ENCODE measurements at places on chromosomes 13 and 19.
A peak's percentile ranks its signal among the peaks of the same experiment; 100 is the strongest.

DNA sequence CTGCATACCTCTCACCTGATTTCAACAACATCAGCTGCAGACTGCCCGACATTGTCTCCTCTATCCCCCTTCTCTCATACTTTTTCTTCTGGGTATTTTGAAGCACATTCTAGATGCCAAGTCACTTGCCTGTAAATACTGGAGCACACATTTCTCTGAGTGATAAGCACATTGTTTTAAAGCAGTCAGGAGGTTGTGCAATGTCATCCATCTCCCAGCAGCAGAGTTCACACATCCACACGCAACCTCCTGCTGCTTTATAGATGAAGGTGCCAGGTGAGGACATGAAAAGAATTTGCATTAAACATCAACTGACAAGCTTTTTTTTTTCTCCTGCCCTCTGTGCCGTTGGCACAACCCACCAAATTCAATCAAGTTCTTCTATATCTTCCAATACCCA, 5.5 kb downstream of the UPK1A start:
- no peak for DNase-seq

DNA sequence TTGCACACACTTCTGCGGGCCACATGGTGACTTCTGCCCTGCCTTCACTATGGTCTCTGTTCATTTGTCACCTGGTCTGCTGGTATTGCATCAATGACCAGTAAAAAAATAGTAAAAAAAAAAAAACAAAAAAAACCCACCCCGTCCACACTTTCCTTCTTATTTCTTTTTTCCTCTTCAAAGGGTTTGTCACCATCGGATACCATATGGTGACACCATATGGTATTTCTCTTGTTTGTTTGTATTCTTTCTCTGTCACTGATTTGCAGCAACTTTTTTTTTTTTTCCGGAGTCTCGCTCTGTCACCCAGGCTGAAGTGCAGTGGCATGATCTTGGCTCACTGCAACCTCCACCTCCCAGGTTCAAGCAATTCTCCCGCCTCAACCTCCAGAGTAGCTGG, 26.2 kb upstream of the OR7C2 start:
- DNase-seq = no peak

GRCh38 chr13:33236021-33236420, 49.5 kb downstream of the STARD13 start:
- DNase-seq = no peak

GRCh38 chr19:39941615-39942365, 7.4 kb upstream of the FCGBP start:
- DNase-seq = no peak

DNA sequence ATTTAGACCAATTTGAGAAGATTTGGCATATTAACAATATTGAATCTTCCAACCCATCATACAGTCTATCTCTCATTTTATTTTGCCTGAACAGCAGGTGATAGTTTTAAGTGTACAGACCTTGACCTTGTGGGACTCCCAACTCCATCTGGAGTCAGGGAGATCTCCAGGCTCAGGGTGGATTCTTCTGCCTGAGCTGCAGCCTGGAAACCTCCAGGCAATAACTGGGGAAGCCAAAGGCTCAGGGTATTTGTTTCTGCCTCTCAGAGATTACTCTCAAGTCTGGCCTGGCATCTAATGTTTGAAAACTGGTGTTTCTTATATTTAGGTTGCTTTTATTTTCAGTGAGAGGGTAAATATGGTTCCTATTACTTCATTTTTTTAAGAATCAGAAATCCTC, 102.1 kb upstream of the C1QTNF9B start:
- no peak for DNase-seq

GRCh38 chr19:52226652-52227051, 36.8 kb downstream of the PPP2R1A start:
- DNase-seq = no peak

- no peak for DNase-seq
Measured at GRCh38 chr13:20193162-20193906, 596 bp upstream of the GJB2 start.

GRCh38 chr19:18817574-18817973, 14.2 kb upstream of the UPF1 start:
- DNase-seq = no peak

DNA sequence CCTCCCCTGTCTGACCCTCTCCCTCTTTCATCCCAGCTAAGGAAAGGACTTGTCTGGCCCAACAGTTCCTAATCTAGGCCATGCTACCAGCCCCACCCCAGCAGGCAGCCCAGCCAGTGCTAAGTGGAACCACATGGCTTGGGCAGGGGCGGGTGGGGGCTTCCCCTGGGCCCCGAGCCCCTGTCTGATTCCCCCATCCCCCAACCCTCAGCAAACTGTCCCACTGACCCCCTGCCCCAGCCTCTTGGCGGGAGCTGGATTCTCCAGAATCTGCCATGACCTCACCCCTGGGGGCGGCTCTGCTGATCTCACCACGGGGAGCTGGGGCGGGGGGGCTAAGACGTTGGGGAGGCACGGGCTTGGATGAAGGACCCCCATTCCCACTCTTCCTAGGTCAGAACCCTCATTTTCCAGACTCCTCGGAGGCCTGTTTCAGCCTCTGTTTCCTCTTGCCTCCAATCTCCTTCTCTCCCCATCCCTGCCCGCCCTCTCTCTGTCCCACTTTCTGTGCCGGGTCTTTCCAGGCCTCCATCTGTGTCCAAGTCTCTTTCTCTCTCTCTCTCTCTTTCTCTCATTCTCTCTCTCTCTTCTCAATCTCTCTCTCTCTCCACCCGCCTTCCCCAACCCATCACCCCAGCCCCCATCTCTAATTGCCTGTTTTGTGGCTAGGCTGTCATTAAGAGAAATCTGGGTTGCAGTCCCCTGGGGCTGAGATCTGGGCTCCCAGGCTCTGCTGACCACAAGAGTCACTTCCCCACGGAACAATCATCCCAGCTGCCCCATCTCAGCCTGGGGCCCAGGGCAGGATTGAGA, 2.7 kb downstream of the COL5A3 start:
- DNase-seq = no peak

- no peak for DNase-seq
Measured at GRCh38 chr13:93098972-93099371, 127.6 kb upstream of the GPC6 start.

- DNase-seq = no peak
Measured at GRCh38 chr19:44847144-44848035, 1.3 kb downstream of the NECTIN2 start.

DNA sequence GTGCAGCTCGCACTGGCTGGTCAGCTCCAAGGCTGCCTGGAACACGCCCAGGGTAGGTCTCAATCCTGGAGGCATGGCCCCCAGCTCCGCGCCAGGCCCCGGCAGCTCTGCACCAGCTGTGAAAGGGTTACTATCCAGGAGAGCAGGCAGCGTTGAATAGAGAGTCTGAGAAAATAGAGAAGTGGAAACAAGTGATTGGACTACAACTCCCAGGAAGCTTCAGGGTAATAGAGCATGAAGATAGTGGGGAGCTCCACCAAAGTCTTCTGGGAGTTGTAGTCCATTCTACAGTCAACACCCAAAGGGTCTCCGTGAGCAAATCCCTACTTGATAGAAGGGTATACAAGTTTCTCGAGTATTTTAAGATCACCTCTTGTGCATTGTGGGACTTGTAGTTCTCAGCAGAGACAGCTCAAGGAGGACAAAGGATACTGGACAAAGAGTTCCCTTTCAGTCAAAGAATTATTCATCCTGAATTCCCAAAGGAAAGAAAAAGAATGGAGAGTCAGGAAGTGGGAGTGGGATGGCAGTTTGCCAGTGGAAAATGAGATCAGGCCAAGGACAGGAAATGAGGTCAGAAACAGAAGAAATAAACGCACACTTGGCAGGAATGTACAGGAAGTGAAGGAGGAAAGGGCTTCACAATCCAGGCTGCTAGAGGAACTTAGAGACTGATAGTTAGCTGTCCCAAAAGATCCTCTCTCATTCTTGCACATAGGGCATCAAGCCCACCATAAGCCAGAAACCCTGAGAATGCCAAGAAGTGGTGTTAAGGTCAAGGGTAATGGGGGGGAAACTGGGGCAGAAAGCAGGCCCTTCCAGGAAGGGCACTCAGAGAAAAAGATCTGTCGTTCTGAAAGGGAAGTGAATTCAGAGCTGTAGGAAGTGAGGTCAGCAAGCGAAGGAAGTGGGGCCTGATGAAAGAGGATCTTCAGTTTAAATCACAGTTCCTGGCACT, 5.5 kb upstream of the MAMSTR start:
- DNase-seq = no peak

DNA sequence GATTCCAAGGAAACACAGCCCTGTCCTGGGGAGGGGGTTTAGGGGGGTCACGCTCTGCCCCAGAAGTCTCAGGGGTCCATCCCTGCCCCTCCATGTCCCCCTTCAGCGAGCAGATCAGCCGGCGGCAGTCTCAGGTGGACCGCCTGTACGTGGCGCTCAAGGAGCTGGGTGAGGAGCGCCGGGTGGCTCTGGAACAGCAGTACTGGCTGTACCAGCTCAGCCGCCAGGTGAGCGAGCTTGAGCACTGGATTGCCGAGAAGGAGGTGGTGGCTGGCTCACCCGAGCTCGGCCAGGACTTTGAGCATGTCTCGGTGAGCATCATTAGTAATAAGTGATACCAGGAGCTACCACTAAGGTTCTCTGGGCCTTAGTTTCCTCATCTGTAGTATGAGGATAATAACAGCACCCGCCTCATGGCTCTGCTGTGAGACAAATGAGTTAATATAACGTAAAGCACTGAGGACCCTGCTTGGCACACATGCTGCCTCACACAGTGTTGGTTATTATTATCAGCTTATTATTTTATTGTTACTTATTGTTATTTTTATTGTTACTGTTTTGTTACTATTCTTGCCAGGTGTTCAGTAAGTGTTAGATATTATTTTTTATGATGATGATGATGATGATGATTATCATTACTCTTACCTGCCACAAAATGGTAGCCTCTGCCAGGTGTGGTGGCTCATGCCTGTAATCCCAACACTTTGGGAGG, 20.5 kb upstream of the SHKBP1 start:
- no peak for DNase-seq

DNA sequence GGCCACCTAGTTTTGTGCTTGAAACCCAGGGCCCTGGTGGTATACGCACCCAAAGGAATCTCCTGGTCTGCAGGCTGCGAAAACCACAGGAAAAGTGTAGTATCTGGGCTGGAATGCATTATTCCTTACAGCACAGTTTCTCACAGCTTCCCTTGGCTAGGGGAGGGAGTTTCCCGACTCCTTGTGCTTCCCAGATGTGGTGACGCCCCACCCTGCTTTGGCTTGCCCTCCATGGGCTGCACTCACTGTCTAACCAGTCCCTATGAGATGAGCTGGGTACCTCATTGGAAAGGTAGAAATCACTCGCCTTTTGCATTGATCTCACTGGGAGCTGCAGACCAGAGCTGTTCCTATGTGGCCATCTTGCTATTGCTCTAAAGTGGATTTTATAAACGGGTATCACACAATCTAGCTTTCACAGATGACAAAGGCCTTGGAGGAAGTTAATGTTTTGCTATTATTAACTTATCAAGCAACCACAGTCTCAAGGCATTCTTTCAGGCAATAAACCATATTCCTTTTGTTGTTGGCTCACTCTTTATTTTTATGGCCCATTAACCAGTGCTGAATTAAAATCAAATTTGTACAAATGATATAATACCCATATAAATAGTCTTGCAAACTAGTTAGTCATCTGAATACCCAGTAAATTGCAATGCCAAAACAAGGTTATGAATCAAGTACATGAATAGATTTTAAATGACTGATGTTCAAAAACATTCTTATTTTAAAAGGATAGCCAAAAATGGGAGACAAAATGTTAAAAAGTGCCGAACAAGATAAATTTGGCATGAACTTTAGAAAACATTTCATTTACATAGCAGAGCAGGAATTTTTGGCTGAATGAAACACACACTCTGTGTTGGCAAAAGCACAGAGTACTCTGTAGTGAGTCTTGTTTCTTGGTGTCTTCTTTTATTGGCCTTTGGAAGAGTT, 475.4 kb upstream of the ARGLU1 start:
- no peak for DNase-seq

GRCh38 chr19:49987159-49987698, 26.3 kb upstream of the SIGLEC11 start:
- DNase-seq = peak; percentile 63

DNA sequence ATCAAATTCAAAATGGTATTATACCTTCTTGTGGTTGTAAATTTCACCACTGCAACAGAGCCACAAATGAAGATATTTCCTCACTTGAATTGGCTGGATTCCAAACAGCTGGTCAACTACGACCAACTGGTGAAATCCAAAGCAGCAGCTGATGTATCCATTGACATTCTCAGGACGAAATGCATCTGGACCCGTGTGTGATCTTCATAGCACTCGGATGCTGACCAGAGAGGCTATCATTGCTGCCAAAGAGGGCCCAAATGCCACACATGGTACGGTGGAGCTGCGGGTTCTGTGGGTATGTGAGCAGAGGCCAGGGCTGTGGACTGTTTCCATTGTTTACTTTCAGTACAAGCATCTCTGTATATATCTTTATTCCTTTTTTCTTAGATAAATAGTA, 25.6 kb upstream of the PCCA start:
- DNase-seq = no peak

GRCh38 chr13:46866150-46866549, 30.7 kb downstream of the HTR2A start:
- DNase-seq = no peak

DNA sequence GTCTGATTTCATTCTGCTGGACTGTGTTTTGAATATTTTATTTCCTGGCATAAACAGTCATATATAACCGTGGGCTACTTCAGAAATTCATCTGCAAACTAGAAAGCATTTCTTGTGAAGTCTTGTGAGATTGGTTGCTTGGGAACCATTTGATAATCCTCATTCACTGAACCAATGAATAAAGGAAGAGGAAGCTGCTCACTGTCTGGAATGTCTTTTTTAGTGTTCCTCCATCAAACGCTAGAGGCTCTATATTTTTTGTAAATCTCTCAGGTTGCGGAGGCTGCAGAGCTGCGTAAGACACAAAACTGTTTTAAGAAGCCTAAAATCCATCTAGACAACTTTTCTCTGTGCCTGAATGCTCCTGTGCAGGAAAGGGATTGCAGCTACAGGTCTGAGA, 18.7 kb upstream of the GPR12 start:
- DNase-seq = no peak

GRCh38 chr19:10420444-10421239, at the start of gene PDE4A:
TSS of gene PDE4A (plus strand) at chr19:10420538. CDS start at chr19:10420765, 227 bp downstream.
- no peak for DNase-seq

DNA sequence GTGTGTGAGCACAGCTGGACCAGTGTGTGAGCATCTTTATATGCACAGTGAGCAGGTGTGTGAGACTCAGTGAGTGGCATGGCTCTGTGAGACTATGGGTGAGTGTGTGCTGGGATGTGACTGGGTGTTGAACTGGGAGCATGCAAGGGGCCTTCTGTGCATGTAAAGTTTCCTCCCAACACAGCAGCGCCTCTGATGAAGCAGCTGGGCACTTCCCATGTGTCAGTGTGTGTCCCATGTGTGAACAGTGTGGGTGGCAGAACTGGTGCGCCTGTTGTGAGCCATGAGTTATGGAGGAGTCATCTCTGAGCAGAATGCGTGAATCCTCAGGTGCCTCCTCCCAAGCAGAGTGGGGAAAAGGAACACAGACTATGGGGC, 24.1 kb downstream of the LGALS16 start:
- no peak for DNase-seq

DNA sequence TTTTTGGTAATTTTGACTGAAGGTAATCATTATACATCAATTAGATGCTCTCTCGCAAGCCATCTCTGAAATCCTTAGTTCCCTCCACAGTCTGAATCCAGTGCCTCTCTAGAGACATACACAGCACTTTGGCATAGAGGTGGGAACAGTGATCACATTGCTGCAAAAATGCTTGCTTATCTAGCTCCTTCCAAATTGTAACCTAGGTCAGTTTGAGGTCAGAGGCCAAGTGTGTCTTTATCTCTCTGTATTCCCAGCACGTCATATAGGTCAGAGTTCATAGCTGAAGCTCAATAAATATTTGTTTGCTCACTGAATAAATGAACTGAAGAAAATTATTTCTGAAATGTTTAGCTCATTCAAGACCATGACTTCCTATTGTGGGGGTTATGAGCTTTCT, 462.5 kb downstream of the DIAPH3 start:
- no peak for DNase-seq

Data from GOT3 (cell line).